ENCODE measurements at places on chromosomes 16 and 17.

GRCh38 chr17:55694286-55694910 lies 28.3 kb downstream of the TMEM100 start:
- DNase-seq = no peak

DNA sequence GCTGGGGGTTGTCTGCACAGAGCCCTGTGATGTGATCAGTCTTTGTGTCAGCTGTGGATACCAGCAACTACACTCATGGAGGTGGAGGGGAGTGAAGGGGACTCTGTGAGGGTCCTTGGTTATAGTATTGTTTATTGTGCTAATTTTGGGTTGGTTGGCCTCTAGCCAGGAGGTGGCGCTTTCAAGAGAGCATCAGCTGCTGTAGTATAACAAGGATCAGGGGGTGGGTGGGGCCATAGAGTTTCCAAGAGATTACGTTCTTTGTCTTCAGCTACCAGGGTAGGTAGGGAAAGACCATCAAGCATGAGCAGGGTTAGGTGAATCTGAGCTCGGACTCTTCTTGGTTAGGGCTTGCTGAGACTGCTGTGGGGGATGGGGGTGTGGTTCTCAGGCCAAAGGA lies 97.1 kb upstream of the HS3ST3A1 start:
- DNase-seq = no peak

- DNase-seq = no peak
These were observed 35.2 kb upstream of the PLLP start for GRCh38 chr16:57319646-57320045.

DNA sequence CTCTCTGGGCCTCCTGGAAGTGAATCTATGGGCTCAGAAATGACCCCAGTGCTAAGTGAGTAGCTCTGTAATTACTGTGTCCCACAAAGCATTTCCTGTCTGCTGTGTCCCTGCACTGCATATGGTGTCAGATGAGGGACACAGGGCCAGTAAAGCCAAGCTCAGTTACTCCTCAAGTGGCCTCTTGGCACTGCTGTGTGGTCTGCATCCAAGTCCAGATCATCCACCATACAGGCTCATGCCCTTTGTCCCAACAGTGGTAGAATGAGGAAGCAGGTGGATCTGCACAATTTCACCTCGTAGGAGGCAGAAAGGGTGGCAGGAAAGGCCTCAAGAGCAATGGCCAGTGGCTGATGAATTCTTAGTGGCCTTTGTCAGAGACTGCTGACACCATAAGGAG lies 146.8 kb downstream of the SOX9 start:
- no peak for DNase-seq

- DNase-seq = no peak
These were observed 55.9 kb downstream of the TMEM100 start for GRCh38 chr17:55666806-55667205.

GRCh38 chr16:69315486-69316311 lies 4.5 kb downstream of the VPS4A start:
- no peak for DNase-seq

GRCh38 chr16:80369138-80369958 lies 171.4 kb upstream of the DYNLRB2 start:
- DNase-seq = peak; percentile 56

DNA sequence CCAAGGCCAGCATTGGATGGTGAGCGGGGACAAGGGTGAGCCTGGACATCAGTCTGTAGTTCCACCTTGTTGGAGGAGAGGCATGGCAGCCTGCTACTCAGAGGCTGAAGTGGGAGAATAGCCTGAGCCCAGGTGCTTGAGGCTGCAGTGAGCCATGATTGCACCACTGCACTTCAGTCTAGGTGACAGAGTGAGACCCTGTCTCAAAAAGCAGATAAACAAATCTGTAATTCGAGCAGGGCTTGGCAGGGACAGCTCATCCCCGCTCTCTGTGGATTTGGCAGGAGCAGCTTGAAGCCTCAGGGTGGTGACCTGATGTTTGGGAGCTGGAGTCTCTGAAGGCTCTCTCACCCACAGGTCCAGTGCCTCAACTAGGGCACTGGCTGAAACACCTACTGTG lies 38.6 kb upstream of the ZCCHC14 start:
- no peak for DNase-seq

DNA sequence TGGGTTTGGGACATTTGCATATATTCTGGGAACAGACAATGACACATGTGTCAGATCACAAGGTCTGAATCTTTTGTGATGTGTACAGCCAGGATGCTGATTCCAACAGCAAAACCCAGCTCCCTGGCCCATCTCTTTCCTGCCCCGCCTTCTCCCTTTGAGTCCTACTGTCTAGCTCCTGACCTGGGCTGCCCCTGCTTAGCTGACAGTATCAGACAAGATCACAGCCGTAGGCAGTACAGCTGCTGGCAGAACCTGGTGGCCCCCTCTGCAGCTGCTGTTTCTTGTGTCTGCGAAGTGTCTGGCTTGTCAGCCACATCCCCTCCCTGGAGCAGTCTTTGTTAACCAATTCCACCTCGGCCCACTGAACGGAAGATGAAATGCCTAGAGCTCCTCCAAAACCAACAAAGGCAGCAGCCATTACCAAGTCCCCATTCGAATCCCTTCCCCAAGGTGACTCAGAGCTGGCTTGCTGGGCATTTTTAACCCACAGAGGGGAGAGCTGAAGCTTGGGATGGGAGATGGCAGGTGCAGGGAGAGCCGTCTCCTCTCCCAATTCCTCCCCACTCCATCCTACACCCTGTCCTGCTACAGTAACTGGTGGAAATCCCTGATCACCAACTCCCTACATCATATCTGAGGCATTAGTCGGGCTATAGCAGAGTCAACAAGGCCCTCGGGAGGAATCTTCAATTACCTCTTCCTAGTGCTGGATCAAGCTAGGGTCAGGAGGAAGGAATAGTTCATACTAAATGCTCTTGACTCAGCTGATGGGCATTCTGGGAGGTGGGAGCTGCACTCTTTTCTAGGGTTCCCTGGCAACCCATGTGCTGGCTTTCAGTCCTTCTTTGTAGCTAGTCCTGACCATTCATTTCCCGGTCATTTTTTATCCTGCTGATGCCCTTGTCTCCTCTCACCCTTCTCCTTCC lies 5.8 kb downstream of the PIPOX start:
- peak; percentile 21 for DNase-seq

GRCh38 chr17:4407851-4408250 lies 25.9 kb upstream of the SPNS3 start:
- peak; percentile 6 for DNase-seq

GRCh38 chr16:49463529-49463928 lies 89.9 kb downstream of the C16orf78 start:
- no peak for DNase-seq

DNA sequence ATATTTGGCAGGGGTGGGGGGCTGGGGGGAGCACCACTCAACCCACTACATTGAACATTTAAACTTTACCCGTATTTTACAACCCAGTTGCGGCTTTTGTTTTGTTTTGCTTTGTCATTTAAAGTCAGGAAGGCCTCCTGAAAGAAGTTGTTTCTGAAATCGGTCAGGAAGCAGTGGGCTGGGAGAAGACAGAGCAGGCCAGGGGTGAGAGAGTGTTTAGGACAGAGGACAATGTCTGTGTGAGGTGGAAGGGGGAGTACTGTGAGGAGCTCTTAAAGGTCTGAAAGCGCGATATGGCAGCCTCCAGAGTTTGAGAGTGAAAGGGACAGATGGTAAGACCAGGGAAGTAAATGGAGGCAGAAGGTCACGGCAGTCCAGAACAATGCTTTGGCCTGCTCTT lies 6.1 kb upstream of the WFIKKN2 start:
- no peak for DNase-seq

- DNase-seq = peak; percentile 71
These were observed 77.0 kb downstream of the MYH13 start for GRCh38 chr17:10295728-10296343.

GRCh38 chr17:76106703-76107102 lies 3.1 kb upstream of the EXOC7 start:
- peak; percentile 64 for DNase-seq

DNA sequence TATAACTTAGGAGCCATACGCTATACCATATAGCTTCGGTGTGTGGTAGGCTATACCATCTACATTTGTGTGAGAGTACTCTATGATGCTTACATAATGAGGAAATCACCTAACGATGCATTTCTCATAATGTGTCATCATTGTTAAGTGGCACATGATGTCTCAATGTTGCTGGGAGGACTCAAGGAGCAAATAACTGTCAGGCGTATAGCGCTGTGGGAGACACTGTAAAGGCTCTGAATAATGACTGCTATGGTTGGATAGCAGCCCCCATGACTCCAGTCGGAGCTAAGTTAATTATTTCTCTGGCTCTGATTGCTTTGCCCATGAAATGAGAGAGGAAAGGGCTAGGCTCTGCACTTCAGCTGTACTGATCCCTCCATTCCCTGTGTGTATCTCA lies 197.2 kb downstream of the RGS9 start:
- DNase-seq = peak; percentile 13

DNA sequence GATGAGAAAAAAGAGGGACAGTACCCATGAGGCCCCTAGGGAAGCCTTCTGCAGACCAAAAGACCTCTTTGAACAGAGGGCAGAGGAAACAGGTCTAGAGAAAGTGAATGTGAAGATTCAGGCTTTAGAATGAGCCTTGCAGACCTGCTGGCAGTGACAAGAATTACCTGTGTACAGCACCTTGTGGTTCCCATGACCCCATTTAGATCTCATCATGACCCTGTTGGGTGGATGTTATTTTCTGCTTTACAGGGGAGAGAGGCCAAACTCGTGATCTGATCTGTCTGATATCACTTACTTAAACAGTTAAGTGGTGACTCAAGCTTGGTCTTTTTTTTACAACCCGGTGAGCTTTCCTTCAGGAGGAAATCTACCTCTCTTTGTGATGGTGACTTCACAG lies 81.9 kb downstream of the UTP18 start:
- no peak for DNase-seq

DNA sequence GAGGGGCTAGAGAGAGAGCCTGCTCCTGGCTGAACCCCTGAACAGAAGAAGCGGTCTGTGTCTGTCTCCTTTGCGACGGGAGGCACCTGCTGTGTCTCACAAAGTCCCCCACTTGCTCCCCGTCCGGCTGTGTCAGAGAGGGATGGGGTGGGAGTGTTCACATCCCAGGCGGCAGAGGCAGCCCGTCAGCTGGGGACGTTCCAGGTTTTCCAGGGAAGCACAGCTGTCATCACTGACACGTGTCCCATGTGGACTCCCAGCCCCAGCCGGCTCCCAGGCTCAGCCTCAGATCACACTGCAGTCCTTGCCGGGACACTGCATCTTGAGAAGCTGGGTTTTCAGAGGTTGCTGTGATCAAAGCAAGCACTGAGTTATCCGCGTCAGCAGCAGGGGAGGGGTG lies 1.6 kb downstream of the TELO2 start:
- DNase-seq = peak; percentile 9

DNA sequence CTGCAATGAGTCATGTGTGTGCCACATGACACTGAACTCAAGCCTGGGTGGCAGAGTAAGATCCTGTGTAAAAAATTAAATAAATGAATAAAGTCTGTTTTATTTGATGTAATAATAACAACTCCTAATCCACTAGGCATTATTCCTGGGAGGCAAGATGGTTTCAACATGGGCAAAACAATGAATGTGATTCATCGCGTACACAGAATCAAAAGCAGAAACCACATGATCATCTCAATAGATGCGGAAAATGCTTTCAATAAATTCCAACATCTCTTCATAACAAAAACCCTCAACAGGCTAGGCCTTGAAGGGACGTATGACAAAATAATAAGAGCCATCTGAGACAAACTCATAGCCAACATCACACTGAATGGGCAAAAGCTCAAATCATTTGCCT lies 195.4 kb downstream of the CDH11 start:
- DNase-seq = no peak

GRCh38 chr17:35801583-35802224 lies 6.3 kb upstream of the MMP28 start:
- DNase-seq = peak; percentile 50

DNA sequence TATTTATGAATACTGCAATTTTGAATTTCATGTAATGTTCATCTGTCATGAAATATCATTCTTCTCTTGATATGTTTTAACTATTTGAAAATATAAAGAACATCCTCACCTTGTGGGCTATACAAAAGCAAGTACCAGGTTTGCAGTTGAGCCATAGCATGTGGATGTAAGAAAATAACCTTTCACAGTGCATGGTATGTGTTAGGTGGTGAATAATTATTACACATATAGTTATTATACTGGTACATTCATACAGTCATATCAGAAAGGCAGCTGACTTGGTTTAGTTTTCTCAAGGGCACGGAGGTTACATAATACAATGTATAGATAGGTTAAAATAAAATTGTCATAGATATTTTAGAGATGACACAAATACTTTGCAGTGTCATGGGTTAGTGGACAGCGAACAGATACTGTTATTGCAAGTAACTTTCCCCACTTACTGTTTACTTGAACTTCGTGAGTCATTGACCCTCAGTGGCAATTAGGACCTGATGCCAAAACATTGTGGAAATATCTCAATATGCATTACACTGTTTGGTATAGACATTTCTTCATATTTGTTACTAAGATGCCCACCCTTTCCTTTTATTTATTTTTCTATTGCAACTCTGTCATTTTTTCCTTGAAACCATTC lies 445.4 kb upstream of the GOT2 start:
- DNase-seq = no peak

- no peak for DNase-seq
These were observed 302.4 kb downstream of the SEC14L1 start for GRCh38 chr17:77442976-77443747.

GRCh38 chr17:3961564-3962047 lies 2.6 kb downstream of the ATP2A3 start:
- DNase-seq = no peak

GRCh38 chr17:79459846-79460245 lies 151.0 kb downstream of the RBFOX3 start:
- DNase-seq = no peak

DNA sequence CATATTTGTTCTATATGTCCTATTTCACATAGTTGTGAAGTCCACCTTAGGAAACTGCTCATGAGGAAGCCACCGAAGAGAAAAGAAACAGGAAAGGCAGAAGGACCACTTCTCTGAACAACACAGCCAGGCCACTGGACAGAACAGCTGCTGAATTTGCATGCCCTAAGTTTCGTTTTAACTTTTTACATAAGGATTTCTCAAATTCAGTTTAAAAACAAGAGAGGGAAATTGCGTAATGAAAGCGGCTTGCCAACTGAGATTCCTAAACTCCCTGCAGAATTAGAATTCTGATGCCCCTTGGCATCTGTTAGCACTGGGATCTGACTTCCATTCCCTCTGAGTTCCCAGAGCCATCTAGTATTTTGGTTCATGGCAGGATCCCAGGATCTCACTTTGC lies 5.0 kb upstream of the CCL8 start:
- peak; percentile 61 for DNase-seq

DNA sequence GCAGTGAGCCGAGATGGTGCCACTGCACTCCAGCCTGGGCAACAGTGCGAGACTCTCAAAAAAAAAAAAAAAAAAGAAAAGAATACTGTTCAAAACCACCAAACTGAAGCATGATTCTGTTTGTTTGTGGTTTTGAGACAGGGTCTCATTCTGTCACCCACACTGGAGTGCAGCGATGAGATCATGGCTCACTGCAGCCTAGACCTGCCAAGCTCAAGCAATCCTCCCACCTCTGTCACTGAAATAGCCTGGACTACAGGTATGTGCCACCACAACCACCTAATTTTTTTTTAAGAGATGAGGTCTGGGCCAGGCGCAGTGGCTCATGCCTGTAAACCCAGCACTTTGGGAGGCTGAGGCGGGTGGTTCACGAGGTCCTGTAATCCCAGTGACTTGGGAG lies 4.3 kb downstream of the SUMO2 start:
- DNase-seq = no peak

Data from fibroblast of skin of right quadriceps (primary cell).